ENCODE measurements at places on chromosomes 13 and 19.

GRCh38 chr19:19443902-19444680 lies 38.6 kb downstream of the GATAD2A start:
- no peak for DNase-seq

- DNase-seq: no peak
Measured at GRCh38 chr13:80203496-80203895, 137.4 kb downstream of the SPRY2 start.

DNA sequence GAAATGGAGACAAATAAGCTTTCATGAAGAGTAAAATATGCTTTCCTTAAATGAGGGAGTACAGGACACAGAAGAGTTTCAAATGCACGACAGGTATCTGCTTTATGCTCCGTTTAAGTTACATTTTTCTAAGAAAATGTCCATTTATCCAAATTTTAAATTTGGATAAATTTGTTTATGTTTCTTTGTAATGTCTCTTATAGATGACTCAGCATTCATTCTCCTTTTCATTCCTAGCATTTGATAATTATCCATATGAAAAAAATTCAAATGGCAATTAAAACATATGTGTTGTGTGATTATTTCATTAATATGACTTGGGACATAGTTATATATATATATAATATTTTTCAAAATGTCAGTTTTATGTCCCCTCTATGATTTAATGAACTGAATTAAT lies 1449.3 kb downstream of the SLITRK1 start:
- DNase-seq: no peak

- no peak for DNase-seq
Measured at GRCh38 chr19:5447700-5448311, 7.4 kb upstream of the ZNRF4 start.

- DNase-seq: no peak
Measured at GRCh38 chr13:49540552-49540951, 44.8 kb downstream of the PHF11 start.

GRCh38 chr13:22836475-22836874 lies 344.3 kb upstream of the SGCG start:
- DNase-seq: no peak

- DNase-seq: no peak
Measured at GRCh38 chr19:45115809-45116615, 23.0 kb downstream of the PPP1R37 start.

- no peak for DNase-seq
Measured at GRCh38 chr13:98942485-98942884, 35.4 kb downstream of the DOCK9 start.

All from erythroblast (primary cell).